Foreskin keratinocyte (primary cell): ENCODE measurements at places on chromosomes 11 and 22. TPM values are rescaled to one million over a fixed set of nuclear protein-coding genes. Genes with fewer than 3 reads are reported as not detected.

DERL3 gene
- 3.3 and 3.6 TPM in 2 replicates for polyA plus RNA-seq

PANX2 gene
- 0.85 and 1.8 TPM in 2 replicates for polyA plus RNA-seq

C22orf31 gene
- polyA plus RNA-seq: not detected in 2 replicates

- no peak for DNase-seq
These were observed 4.8 kb upstream of the CKAP5 start for GRCh38 chr11:46850829-46851380.

GRCh38 chr11:66479394-66480116 is 679 bp upstream of the DPP3 start:
- DNase-seq: peak; percentile 83
